ENCODE measurements at places on chromosomes 11 and 22. TPM values are rescaled to one million over a fixed set of nuclear protein-coding genes. Genes with fewer than 3 reads are reported as not detected.

MSANTD4 gene
- 18.1 TPM for total RNA-seq

HTR3B gene
- not detected for total RNA-seq

DNA sequence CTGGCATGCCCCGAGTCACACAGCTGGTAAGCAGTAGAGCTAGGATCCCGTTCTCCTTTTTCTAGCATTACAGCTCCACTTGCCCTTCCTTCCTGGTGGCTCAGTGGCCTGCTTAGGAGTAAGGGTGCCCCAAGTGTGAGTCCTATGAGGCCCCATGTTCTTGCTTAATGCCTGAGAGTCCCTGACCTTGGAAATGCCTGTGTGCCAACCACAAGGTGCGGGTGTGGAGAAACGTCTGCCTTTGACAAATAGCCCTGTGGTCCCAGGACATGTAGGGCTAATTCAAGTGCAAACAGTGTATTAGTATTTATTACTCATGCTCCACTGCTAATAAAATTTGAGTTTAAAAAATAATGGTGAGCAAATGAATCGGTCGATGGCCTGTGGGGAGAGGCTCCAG is 18.4 kb downstream of the GRIK4 start:
- no peak for DNase-seq

- DNase-seq: no peak
Measured at GRCh38 chr11:76152741-76153570, 53.3 kb downstream of the WNT11 start.

GRCh38 chr11:48049036-48049435 is 68.7 kb downstream of the PTPRJ start:
- no peak for DNase-seq

- DNase-seq: no peak
Measured at GRCh38 chr11:9269492-9270013, 4.4 kb upstream of the DENND5A start.

- DNase-seq: no peak
Measured at GRCh38 chr11:119741369-119742262, 12.6 kb upstream of the NECTIN1 start.
